Large intestine (tissue), 12 donors: ENCODE measurements at places on chromosomes 5 and 9.

GRCh38 chr5:50727149-50727496 lies 60.7 kb downstream of the PARP8 start:
- DNase-seq: no peak
- H3K36me3 ChIP-seq: no peaks in the 10 kb centered on the region
- no peaks in the 10 kb centered on the region for H3K27me3 ChIP-seq
- H3K4me3 ChIP-seq: no peak overlapping the region
- H3K27ac ChIP-seq: no peak overlapping the region

- DNase-seq: no peak
- H3K27me3 ChIP-seq: no peaks in the 10 kb centered on the region
- peak overlapping the region; percentile 40 for H3K27ac ChIP-seq
- H3K36me3 ChIP-seq: no peaks in the 10 kb centered on the region
Measured at GRCh38 chr9:107794259-107794658, 304.7 kb upstream of the KLF4 start.

GRCh38 chr9:7287986-7288385 lies 511.6 kb downstream of the DMAC1 start:
- H3K4me3 ChIP-seq: no peak overlapping the region
- H3K36me3 ChIP-seq: no peaks in the 10 kb centered on the region
- H3K27me3 ChIP-seq: no peaks in the 10 kb centered on the region
- DNase-seq: no peak
- H3K4me1 ChIP-seq: no peaks in the 10 kb centered on the region

DNA sequence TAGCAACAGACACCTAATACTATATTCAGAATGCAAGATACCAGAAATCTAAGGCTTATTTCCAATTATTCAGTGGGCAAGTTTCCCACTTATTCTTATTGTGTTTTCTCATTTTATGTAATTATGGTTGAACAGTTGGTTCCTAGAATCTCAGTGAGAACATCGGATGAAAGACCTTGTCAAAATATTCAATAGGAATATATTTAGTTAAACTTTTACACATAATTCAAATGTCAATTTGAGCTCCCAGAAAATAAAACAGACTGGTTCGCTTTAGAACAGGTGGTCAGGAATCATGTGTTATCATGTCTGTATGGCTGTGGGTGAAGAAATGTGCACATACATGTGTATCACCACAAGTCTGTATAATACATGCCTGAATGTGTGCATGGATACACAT lies 447.8 kb downstream of the MED10 start:
- H3K4me3 ChIP-seq: no peak overlapping the region
- H3K4me1 ChIP-seq: no peaks in the 10 kb centered on the region
- no peak for DNase-seq
- H3K36me3 ChIP-seq: no peaks in the 10 kb centered on the region
- no peaks in the 10 kb centered on the region for H3K27me3 ChIP-seq
- H3K27ac ChIP-seq: no peak overlapping the region

DNA sequence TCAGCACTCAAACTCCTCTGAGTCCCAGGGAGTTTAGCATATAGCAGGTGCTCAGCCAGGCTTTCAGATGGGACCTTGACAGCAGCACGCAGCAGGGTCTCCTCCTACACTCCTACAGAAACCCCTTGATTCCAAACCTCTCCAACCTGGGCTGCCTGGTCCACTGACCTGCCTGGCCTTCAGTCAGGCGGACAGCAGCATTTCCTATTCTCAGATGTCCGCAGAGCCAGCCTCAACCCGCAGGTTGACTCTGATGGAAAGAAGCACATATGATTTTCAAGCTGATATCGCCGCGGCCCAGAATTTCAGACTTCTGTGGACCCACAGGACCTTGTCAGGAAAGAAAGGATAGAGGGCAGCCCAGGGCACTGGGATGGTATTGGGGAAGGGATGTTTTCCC lies 5.3 kb upstream of the SLC25A48 start:
- no peak overlapping the region for H3K4me3 ChIP-seq
- H3K4me1 ChIP-seq: no peaks in the 10 kb centered on the region
- H3K27ac ChIP-seq: no peak overlapping the region
- no peak for DNase-seq

GRCh38 chr5:88269222-88269771 lies 652 bp upstream of the TMEM161B start:
- no peaks in the 10 kb centered on the region for H3K27me3 ChIP-seq
- H3K27ac ChIP-seq: peak overlapping the region; percentile 88
- peak; percentile 23 for DNase-seq
- peaks cover 18% of the 10 kb centered on the region for H3K4me1 ChIP-seq

- no peak for DNase-seq
- no peaks in the 10 kb centered on the region for H3K36me3 ChIP-seq
- no peaks in the 10 kb centered on the region for H3K27me3 ChIP-seq
- H3K4me3 ChIP-seq: no peak overlapping the region
Measured at GRCh38 chr5:65050826-65051498, 282.2 kb downstream of the CWC27 start.

DNA sequence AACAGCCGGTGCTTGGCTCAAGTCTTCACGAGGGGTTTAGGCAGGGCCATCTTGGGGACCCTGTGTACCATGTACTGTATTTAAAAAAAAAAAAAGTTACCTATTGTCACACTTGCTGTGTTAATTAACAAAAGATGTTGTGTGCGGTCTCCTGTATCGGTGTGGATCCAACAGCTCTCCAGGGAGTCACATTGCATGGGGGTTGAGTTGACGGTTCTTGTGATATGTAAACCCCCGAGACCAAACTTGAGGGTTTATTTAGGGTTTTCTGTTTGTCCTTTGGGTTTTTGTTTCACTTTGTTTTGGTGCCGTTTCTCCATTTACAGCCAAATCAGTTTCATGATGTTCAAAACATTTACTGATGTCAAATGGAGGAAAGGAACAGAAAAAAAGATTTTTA lies 22.2 kb downstream of the AMBP start:
- no peaks in the 10 kb centered on the region for H3K4me1 ChIP-seq
- H3K36me3 ChIP-seq: peaks cover 10% of the 10 kb centered on the region
- DNase-seq: no peak
- no peaks in the 10 kb centered on the region for H3K27me3 ChIP-seq
- no peak overlapping the region for H3K4me3 ChIP-seq
- no peak overlapping the region for H3K27ac ChIP-seq

- H3K27ac ChIP-seq: no peak overlapping the region
- no peaks in the 10 kb centered on the region for H3K4me1 ChIP-seq
- no peak for DNase-seq
- H3K36me3 ChIP-seq: no peaks in the 10 kb centered on the region
Measured at GRCh38 chr5:35319333-35320002, 89.2 kb upstream of the PRLR start.

GRCh38 chr9:6121707-6122106 lies 93.9 kb upstream of the IL33 start:
- no peaks in the 10 kb centered on the region for H3K36me3 ChIP-seq
- H3K27me3 ChIP-seq: no peaks in the 10 kb centered on the region
- no peak for DNase-seq
- no peaks in the 10 kb centered on the region for H3K4me1 ChIP-seq

DNA sequence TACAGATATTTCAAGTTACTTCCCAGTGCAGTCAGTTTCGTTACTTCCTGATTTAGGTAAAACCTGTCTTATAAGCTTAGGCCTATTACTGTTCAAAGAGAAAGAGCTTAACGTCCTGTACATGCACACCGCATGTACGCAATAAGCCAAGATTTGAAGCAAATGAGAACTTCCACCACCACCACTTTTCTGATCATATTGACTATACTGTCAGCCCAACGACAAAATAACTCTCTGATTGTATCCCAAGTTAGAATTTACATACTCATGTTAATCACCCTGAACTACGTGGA lies 5.1 kb downstream of the NFIB start:
- peaks cover 26% of the 10 kb centered on the region for H3K27me3 ChIP-seq
- no peak for DNase-seq
- H3K27ac ChIP-seq: no peak overlapping the region
- H3K4me3 ChIP-seq: no peak overlapping the region
- H3K36me3 ChIP-seq: no peaks in the 10 kb centered on the region

GRCh38 chr5:122908662-122909061 lies 63.2 kb downstream of the SNX24 start:
- H3K4me1 ChIP-seq: no peaks in the 10 kb centered on the region
- H3K27ac ChIP-seq: no peak overlapping the region
- no peaks in the 10 kb centered on the region for H3K27me3 ChIP-seq
- no peak for DNase-seq

DNA sequence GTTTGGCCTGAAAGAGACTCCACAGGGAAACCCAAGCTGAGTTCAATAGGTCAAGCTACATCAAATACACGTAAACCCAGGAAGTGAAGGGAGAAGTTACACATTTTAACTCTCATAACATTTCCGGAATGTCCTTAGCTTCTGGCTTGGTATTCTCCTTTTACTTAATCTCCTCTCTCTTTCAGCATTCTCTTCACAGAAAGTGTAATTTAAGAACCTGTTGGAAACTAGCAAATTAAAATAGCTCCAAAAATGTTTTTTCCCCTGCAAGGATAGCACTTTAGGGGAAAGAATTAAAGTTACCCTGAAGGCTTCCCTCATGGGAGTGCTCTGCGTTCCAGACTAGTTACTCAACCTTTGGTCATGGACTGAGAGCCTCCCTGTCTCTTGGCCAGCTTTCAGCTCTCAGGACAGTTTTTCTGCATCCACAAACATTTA lies 292.7 kb upstream of the TARS1 start:
- H3K36me3 ChIP-seq: no peaks in the 10 kb centered on the region
- H3K27me3 ChIP-seq: no peaks in the 10 kb centered on the region
- H3K27ac ChIP-seq: no peak overlapping the region
- no peaks in the 10 kb centered on the region for H3K4me1 ChIP-seq

- H3K4me1 ChIP-seq: no peaks in the 10 kb centered on the region
- no peaks in the 10 kb centered on the region for H3K27me3 ChIP-seq
- no peaks in the 10 kb centered on the region for H3K36me3 ChIP-seq
Measured at GRCh38 chr9:1647776-1648175, 367.4 kb upstream of the SMARCA2 start.

GRCh38 chr5:167008705-167009104 lies 1282.7 kb upstream of the WWC1 start:
- H3K36me3 ChIP-seq: no peaks in the 10 kb centered on the region
- no peaks in the 10 kb centered on the region for H3K4me1 ChIP-seq
- H3K27me3 ChIP-seq: no peaks in the 10 kb centered on the region
- DNase-seq: no peak
- no peak overlapping the region for H3K4me3 ChIP-seq
- no peak overlapping the region for H3K27ac ChIP-seq

DNA sequence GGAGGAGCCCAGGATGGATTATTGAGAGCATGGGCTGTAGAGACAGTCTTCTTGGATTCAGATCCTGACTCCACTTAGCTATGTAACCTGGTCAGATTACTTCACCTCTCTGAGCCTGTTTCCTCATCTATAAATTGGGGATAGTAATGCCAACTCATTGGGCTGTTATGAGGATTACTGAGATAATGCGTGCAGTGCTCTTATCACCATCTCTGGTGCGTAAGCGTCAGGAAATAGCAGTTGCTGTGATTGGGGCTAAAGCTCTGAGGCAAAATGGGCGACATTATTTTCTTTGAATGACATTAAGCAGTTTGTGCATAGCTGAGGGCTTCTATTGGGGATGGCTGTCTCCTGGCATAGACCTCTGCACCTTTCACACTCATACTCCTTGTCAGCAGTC lies 995 bp upstream of the MSMP start:
- H3K27ac ChIP-seq: no peak overlapping the region
- DNase-seq: no peak
- H3K4me3 ChIP-seq: no peak overlapping the region

DNA sequence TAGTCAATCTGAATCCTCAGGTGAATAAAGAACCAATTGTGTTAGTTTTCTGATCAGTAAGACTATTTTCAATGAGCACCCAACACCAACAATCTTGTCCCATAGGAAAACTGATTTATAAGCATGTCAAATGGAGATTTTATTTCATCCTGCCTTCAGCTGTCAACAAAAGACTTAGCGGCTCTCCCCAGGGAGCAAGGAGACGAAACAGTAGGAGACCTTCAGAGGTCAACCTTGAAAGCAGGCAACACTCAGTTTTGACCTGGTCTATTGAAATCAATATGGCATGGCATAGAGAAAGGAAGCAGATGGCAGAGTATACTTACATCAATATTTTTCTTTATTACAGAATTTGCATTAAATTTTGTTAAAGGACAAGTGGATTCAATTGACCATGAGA lies 34.1 kb downstream of the ZNF622 start:
- H3K36me3 ChIP-seq: no peaks in the 10 kb centered on the region
- H3K27ac ChIP-seq: no peak overlapping the region
- peaks cover 7% of the 10 kb centered on the region for H3K27me3 ChIP-seq
- DNase-seq: no peak
- H3K4me3 ChIP-seq: no peak overlapping the region
- no peaks in the 10 kb centered on the region for H3K4me1 ChIP-seq

DNA sequence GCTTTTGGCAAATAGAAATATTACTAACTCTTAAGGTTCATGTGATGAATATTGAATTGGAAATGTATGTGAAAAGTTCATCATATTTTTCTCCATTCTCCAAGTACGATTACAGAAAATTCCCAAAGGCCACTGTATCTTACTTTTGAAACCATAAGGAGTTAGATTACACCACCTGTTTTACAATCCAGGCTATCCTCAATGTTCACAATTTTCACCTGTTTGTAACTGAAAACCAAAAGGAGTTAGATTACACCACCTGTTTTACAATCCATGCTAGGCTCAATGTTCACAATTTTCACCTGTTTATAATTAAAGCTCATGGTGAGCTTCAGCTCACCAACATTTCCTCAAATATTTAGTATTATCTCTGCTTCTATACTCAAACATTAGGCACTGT lies 188.0 kb downstream of the HCN1 start:
- no peak overlapping the region for H3K27ac ChIP-seq
- H3K27me3 ChIP-seq: no peaks in the 10 kb centered on the region
- no peaks in the 10 kb centered on the region for H3K4me1 ChIP-seq
- DNase-seq: no peak
- H3K36me3 ChIP-seq: no peaks in the 10 kb centered on the region

DNA sequence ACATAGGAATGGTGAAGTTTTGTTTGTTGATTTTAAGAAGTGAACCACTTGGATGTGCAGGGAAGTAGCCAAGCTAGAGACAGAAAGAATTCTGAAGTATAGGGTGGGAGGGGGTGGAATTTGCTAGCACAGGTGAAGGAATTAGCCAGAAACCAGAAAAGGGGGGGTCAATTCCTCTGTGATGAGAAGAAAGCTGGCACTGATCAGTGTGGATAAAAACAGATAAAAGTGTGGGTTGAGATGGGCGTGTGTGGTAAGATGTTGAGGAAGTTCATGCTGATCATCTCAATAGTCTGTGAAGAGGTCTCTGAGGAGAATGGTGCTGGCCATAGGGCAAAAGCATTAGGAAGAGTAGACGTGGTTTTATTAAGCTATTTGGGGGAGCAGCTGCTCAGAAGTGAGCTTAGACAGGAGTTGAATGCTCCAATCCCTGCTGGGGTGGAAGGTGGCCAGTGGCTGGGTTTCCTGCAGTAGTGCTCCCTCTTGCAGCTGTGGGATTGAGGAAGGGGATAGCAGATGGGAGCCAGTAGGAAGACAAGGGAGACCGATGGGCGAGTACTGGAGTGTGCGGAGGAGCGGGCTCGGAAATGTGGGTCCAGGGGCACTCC lies 88.7 kb upstream of the ELL2 start:
- no peak for DNase-seq
- H3K4me1 ChIP-seq: peaks cover 11% of the 10 kb centered on the region
- H3K36me3 ChIP-seq: no peaks in the 10 kb centered on the region
- no peak overlapping the region for H3K27ac ChIP-seq
